ENCODE measurements at places on chromosomes 4 and X.

DNA sequence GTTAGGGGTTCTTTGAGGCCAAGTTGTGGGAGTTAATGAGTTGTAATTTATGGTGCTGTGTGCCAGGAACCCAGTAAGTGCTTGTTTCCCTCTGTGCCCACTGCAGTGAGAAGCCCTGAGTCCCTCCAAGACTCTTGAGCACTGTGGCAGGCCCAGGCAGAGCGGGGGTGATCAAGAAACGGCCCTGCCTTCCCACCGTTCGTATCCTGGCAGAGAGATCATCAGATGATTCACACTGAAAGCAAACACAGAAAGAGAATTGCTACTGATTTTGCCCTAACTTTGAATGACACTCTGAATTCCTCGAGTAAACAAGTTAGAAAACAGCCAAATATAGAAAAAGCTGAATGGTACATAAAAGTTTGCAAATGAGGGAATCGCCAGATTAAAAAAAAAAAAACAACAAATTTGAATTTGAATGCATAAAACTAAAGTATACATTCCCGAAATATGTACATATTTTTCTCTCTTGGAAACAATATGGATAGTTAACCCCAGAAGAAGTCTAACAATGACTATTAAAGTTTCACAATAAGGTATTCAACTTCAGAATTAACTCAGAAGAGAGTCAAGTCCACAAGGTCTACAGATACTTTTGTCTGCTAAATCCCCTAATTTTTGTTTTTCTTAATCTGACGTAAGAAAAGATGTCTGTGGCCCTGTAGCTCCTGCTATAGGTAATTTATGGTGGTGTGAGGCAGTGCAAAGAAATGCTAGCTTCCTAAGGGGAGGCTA lies 71.8 kb downstream of the AFAP1 start:
- DNase-seq = no peak

- no peak for DNase-seq
Measured at GRCh38 chrX:15909605-15910004, 55.0 kb upstream of the AP1S2 start.

DNA sequence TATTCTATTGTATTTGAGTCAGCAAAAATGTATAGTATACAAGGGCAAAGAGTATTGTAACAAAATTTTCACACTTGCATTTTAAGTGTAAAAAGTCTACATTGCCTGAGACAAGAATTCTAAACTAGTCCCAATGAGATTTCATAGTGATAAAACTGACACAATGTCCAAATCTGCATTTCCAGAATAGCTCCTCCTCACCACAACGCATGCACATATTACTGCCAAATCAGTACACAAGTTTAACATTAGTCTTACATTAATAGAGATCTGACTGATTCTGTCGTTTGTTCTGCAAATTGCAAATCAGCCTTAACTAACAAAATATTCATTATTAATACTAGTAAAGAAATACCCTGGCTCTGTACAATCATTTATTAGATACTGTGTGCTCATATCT lies 222.2 kb upstream of the NEIL3 start:
- no peak for DNase-seq

DNA sequence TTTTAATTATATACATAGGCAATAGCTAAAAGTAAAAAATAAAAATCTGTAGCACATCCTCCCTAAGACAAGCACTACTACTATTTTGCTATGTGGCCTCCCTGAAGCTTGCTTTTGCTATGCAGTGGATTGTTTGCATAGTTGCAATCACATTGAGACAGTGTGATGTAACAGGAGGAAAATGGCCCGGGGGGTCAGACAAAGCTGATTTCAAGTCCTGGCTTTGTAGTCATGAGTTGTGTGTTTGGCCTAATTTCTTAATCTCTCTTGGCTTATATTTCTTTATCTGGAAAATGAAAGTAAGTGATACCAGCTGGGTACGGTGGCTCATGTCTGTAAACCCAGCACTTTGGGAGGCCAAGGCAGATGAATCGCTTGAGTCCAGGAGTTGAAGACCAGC lies 166.6 kb downstream of the LHFPL1 start:
- no peak for DNase-seq

GRCh38 chrX:67555578-67556203 lies 11.9 kb downstream of the AR start:
- no peak for DNase-seq

DNA sequence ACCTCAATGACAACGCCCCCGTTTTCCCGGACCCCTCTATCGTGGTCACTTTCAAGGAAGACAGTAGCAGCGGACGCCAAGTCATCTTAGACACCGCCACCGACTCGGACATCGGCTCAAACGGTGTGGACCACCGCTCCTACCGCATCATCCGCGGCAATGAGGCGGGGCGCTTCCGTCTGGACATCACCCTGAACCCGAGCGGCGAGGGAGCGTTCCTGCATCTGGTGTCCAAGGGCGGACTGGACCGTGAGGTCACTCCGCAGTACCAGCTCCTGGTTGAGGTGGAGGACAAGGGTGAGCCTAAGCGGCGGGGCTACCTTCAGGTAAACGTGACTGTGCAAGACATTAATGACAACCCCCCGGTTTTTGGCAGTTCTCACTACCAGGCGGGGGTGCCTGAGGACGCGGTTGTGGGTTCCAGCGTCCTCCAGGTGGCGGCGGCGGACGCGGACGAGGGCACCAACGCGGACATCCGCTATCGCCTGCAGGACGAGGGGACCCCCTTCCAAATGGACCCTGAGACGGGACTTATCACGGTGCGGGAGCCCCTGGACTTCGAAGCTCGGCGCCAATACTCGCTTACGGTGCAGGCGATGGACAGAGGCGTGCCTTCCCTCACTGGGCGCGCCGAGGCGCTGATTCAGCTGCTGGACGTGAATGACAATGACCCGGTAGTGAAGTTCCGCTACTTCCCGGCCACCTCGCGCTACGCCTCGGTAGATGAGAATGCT lies 2.2 kb downstream of the FAT4 start:
- DNase-seq = no peak

DNA sequence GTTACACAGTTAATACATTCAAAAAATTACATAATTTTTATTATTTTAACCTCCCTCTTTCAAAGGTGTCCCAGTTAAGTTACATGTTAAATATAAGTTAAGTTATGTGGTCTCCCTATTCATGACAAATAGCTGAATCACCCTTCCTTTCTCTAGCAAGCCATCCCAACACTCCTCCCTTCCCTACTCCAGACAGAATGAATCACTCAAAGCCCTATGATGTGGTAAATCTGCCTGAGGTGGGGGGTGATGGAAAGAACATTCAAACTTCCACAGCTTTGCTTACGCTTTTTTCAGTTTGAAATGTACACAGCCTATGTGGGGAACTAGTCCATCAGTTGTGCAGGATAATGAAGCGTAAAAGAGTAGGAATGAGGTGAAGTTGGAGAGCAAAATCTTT lies 90.2 kb downstream of the CXCL13 start:
- no peak for DNase-seq

DNA sequence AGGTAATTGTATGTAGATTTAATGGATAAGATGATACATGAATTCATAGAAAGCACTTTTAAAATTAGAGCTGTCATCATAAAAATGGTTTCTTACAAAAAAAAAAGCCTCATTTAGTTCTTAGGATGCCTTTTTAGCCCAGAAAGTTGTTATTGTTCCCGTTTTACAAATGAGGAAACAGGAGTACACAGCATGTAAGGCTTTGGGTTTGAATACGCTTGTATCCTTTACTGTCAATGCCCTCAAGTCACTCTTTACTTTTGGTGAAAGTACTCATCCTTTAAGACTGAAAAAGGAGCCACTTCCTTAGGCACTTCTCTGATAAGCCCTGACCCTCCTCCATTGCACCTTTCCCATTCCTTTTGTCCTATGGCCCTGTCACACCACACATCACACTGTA lies 4.9 kb downstream of the EREG start:
- DNase-seq = no peak

GRCh38 chr4:182242787-182243186 lies 415 bp upstream of the TENM3 start:
- DNase-seq = no peak

GRCh38 chrX:136250191-136251040 lies 784 bp downstream of the MAP7D3 start:
- no peak for DNase-seq

DNA sequence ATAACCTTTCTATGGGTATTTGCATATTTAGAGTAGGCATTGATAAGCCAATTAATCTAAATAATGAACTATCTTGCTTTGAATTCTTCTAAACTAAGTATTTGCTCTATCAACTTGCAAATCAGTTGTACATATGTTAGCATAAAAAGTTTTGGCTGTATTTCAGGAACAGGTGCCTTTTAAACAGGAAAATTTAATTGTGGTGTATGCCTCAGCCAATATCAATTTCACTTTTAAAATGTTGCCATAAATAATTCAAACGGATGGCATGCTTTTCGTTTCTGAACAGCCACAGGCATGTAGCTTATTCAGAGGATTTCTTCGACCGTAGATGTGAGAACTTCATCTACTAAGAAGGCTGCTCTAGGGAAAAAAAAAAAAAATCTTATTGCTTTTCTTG lies 99.9 kb downstream of the DCLK2 start:
- DNase-seq = no peak

DNA sequence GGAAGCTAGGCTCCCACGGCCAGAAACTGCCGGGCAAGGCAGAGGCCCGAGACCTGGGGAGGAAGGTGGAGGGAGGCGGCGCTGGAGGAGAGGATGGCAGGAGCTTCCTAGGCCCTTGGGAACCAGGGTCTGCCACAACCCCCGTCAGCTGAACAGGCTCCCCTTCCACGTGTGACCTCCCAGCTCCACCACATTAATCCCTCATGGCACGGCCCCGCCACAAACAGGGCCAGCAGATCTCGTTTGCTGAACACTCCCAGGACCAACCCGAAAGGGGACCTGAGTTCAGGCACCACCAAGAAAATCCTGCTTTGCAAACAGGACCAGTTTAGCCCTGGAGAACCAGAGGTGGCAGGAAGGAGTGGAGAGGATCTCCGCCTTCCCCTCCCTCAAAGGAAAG lies 62.7 kb downstream of the FHDC1 start:
- no peak for DNase-seq

GRCh38 chrX:24577091-24577490 lies 70.1 kb downstream of the PCYT1B start:
- no peak for DNase-seq

DNA sequence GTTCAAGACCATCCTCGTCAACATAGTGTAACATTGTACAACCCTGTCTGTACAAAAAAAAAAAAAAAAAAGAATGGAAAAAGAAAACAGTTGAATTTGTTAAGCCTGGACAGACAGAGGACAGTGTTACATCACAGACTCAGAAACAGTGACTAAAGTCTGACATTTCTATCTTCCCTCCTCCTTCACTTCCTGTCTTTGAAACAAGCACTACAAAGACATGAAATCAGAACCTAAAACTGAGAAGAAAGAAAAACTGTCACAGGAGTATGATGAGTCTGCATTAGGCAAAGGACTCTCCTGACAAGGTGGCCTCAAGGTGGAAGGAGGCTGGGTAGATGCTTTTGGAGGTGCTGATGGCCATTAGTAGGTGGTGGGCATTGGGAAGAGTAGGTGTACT lies 126.7 kb downstream of the RBM47 start:
- DNase-seq = no peak

- DNase-seq = no peak
Measured at GRCh38 chrX:7146703-7147412, 654 bp upstream of the STS start.

DNA sequence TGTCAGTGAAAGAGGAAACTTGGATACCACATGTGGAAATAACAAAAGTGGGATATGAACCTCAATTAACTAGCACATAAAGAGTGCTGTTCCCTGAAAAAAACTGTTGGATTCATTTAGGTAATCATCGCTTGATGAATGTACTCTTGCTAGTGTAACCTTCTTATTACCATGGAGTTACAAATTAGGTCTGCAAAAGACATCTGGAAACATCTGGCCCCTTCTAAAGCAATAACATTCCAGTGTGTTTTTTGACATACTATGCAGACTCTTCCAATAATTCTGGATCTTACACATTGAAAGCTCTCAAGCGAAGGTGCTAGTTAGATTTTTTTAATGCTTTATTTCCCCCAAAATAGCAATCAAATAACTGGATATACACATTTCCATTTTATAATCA lies 134.6 kb downstream of the ATP10D start:
- no peak for DNase-seq

- DNase-seq = no peak
Measured at GRCh38 chr4:110793381-110793801, 170.5 kb upstream of the PITX2 start.

GRCh38 chrX:30302956-30303355 lies 6.2 kb downstream of the NR0B1 start:
- no peak for DNase-seq

DNA sequence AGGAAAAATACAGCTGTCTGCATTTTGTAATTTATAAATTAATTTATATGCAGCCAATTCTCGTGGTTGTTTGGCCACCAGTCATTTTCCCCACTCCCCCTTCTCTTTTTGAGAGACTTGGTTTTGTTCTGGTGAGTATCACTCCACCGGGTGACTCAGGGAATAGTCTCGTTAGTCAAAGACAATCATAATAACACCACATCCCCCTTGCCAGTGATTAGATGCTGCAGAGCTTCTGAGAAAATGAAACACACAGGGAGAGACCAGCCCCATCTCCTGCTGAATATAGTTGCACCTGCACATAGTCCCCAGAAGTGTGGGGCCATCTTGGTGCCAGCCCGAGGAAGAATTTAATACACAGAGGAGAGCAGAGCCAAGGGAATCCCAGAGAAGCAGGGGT lies 8.0 kb upstream of the FNIP2 start:
- DNase-seq = no peak

- no peak for DNase-seq
Measured at GRCh38 chrX:39456894-39457604, 640.7 kb downstream of the BCOR start.

DNA sequence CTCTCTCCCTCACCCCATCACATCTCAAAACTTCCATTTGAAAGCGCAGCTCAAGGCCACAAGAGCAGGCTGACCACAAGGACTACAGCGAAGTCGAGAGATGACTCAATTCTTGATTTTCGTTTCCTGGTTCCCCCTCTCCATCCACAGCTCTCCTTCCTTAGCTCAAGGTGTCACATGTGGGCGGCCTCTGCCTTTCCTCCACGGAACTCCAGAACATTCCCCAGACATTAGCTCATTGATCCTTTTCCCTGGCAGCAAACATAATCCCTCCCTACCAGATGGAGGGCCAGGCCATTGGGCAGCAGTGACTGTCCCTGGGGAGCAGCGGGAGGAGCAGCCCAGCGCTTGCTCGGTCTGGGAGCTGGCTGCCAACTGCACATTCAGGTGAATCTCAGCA lies 56.3 kb downstream of the CCDC149 start:
- DNase-seq = no peak

GRCh38 chrX:23811108-23811651 lies 28.2 kb downstream of the SAT1 start:
- no peak for DNase-seq

DNA sequence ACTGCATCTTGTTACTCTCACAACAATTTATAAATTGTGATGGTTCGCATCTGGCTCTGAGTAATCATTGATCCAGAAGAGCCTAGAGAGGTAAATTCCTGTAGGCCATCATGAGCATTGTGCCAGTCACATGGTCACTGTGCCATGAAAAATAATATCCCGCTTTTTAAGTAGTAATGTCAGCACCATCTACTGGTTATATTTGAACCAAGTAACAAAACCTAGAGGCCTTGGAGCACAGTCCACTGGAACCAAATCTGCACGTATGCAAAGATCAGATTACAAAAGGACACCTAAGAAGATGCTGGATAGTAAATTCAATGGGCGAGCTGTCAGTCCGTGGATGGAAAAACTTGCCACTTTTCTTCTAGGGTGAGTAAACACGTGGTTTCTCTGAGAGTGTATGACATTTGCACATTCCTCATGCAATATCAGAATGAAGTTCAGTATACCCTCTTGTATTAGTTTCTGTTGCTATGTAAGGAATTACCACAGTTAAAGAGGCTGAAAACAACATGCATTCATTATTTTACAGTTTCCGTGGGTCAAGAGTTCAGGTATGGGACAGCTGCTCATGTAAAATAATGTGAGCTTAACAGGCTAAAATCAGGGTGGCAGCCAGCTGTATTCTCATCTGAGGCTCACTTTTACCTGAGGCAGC lies 26.8 kb downstream of the FAM114A1 start:
- no peak for DNase-seq
